Sigmoid colon (tissue), 7 donors: ENCODE measurements at places on chromosomes 7 and 10.

- no peaks in the 10 kb centered on the region for H3K36me3 ChIP-seq
- H3K27me3 ChIP-seq = no peaks in the 10 kb centered on the region
- H3K4me3 ChIP-seq = no peak overlapping the region
- no peak for DNase-seq
- no peaks in the 10 kb centered on the region for H3K4me1 ChIP-seq
Observed at GRCh38 chr10:19169684-19170083, 121.1 kb downstream of the MALRD1 start.

DNA sequence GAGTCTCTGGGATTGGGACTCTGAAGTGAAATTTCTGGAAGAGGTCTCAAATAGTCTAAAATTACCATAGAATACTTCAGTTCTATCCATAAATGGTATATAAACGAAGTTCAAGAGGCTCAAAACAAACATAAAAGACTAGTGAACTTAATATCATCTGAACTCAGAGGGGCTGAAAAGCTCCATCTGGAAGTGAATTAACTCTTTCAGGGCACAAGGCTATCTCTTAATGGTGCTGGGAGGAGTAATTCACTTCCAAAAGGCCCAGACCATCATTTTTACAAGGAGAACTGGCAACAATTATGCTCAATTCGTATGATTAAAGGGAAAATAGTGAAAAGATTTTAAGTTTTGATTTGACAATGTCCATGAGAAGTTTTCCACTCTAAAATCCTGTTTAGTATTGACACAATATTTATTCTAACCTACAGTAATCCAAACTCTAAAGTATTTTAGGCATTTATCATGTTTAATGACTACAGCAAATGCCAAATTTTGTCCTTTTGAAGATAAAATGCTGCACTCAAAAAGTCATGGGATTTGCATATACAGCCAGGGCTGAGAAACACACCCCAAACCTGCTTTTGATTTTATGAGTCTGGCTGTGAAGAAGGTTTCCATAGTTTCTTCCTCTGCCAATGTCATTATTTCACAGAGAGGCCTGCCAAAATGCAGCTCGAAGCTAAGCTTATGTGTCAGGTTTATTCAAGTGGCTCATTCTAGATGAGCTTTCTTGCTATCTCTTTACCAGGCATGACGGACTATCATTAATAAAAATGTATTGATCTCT, 143.9 kb downstream of the HIBADH start:
- DNase-seq = no peak
- no peaks in the 10 kb centered on the region for H3K27me3 ChIP-seq
- H3K27ac ChIP-seq = no peak overlapping the region
- H3K4me1 ChIP-seq = peaks cover 14% of the 10 kb centered on the region

DNA sequence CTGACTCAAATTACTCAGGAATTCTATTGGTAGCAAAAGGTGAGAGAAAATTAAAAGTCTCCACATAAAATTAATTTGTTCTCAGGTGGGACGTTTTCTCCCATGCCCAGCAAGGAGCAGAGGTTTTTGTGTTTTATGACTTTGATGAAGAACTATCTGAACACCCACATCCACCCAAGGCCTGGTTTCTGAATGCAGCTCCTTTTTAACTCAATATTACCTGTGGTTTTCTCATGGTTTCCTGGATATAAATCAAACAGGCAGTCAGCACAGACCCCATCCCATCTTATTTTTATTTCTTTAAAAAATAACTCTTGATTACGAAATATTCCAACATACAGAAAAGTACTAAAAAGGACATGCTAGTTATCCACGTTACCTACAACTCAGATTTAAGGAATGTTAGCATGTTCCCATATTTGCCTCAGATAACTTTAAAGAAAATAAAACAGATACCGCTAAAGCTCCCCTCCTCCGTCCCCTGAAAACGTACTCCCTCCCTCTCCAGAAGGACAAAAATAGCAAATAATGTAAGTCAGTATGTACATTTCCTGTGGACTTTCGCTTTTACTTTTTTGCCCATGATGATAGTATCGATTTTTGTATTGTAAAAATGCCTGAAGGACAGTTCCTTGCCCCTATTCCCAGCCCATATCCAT, 43.4 kb downstream of the GLI3 start:
- no peaks in the 10 kb centered on the region for H3K27me3 ChIP-seq
- H3K36me3 ChIP-seq = no peaks in the 10 kb centered on the region
- H3K4me3 ChIP-seq = no peak overlapping the region
- H3K4me1 ChIP-seq = peaks cover 50% of the 10 kb centered on the region
- H3K27ac ChIP-seq = peak overlapping the region; percentile 44
- no peak for DNase-seq

- H3K4me3 ChIP-seq = no peak overlapping the region
- DNase-seq = no peak
- no peak overlapping the region for H3K27ac ChIP-seq
Observed at GRCh38 chr7:4838626-4839334, 23.1 kb downstream of the PAPOLB start.

- peak; percentile 25 for DNase-seq
- H3K4me3 ChIP-seq = no peak overlapping the region
- H3K27ac ChIP-seq = no peak overlapping the region
- H3K27me3 ChIP-seq = peaks cover 18% of the 10 kb centered on the region
- peaks cover under 1% of the 10 kb centered on the region for H3K4me1 ChIP-seq
Observed at GRCh38 chr10:49619613-49620012, 5.8 kb downstream of the CHAT start.

DNA sequence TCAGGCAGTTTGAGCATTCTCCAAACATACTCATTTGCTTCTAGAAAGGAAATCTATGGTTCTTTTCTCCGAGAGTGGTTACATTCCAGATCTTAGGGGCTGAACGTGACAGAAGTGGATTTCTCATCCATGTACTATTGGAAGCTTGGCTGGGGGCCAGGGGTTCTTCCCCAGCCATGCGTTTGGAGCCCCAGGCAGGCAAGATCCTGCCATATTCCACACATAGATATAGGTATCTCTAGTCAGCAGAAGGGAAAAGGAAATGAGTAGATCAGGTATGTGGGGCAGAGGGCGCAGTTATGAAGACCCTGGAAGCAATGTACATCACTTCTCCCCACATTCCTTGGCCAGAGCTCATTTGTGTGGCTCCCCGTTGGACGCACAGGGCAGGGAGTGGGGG, 299.8 kb downstream of the CCDC3 start:
- no peaks in the 10 kb centered on the region for H3K27me3 ChIP-seq
- H3K4me1 ChIP-seq = peaks cover 69% of the 10 kb centered on the region
- no peaks in the 10 kb centered on the region for H3K36me3 ChIP-seq
- peak overlapping the region; percentile 44 for H3K27ac ChIP-seq
- no peak for DNase-seq
- no peak overlapping the region for H3K4me3 ChIP-seq

DNA sequence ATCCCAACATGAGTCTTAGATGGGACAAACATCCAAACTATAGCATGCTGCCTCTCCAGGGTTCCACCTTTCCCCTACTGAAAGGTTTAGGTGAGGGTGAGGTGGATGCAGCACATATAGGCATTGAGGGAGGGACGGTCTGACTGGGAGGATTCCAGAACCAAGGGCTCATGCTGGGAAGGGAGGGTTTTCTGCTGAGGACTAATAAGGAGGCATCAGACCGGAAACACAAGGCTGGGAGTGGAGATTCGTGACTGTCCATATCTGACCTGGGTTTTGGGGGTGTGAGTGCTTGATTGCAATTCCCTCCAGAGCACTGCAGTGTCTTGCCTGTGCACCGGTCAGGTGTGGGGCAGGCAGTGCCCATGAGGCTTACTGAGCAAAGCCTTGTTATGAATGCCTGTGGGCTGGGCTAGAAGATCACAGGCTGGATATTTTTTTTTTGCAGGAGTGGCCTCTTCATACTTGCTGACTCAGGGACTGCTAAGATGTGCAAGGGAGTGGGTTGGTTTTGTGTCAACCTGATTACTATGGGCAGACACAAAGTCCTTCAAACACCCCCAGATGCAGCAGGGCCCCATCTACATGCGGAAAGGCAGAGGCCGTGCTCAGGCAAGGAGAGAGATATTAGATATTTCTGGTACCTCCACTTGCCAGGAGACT, 26.7 kb downstream of the DMBT1 start:
- H3K36me3 ChIP-seq = no peaks in the 10 kb centered on the region
- H3K4me3 ChIP-seq = no peak overlapping the region
- H3K27me3 ChIP-seq = no peaks in the 10 kb centered on the region

DNA sequence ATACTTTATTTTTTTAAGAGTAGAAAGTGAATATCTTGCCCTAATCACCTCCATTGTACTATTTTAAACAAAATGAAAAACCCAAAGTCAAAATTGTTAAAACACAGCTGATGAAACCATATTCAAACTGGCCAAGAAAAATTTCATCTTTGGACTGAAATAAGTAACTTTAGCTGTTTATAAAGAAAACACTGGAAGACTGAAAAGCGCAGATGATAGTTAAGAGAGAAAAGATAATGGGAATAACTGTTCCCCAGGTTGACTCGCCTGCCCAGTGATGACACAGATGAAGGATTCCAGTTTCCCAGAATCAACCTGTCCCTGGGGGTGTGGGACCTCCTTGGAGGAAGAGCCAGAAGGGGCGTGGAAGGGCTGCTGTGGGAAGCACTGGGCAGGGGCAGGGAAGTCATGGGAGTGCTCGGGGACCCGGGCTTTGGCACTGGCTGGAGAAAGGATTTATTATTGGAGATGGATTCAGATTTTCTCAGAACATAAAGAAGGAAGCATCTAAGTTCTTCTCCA, 43.1 kb downstream of the DENND2A start:
- H3K27me3 ChIP-seq = no peaks in the 10 kb centered on the region
- peak overlapping the region; percentile 19 for H3K27ac ChIP-seq
- no peak overlapping the region for H3K4me3 ChIP-seq
- DNase-seq = no peak
